ENCODE measurements at places on chromosomes 1 and 21.

DNA sequence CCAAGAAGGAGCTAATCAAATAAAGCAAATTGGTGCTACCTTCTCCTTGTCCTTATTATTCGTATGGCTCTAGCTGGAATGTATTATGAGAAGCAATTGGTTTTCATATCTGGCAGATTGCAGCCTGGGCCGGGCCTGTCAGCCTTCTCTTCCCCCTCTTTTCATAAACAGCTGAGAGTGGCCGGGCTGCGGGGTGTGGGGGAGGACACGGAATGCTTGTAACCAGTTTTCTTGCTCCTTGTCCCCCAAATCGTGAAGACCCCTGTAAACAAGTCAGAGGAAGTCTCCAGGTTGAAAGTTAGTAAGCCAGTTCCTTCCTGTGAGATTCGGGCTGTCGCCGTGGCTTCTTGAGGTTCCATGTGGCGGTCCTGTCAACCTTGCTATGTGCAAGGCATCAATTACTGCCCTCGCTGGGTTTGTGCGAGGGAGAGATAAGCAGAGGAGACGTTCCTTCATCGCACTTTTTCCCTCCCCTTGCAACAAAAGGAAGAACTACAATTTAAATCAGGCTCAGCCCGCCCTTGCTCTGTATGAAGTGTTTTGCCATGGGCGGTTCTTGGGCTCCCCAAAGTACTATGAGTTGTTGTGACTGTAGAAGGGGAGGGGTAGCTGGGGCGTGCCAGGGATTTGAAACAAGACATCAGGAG lies 450.7 kb downstream of the CAMTA1 start:
- no peak overlapping the region for H3K4me3 ChIP-seq
- H3K27ac ChIP-seq: no peak overlapping the region
- H3K4me1 ChIP-seq: no peaks in the 10 kb centered on the region
- H3K36me3 ChIP-seq: no peaks in the 10 kb centered on the region
- DNase-seq: no peak

- no peak for DNase-seq
- peaks cover 17% of the 10 kb centered on the region for H3K36me3 ChIP-seq
- no peak overlapping the region for H3K4me3 ChIP-seq
- no peaks in the 10 kb centered on the region for H3K27me3 ChIP-seq
- H3K27ac ChIP-seq: no peak overlapping the region
Observed at GRCh38 chr1:30479575-30479974, 243.8 kb downstream of the MATN1 start.

DNA sequence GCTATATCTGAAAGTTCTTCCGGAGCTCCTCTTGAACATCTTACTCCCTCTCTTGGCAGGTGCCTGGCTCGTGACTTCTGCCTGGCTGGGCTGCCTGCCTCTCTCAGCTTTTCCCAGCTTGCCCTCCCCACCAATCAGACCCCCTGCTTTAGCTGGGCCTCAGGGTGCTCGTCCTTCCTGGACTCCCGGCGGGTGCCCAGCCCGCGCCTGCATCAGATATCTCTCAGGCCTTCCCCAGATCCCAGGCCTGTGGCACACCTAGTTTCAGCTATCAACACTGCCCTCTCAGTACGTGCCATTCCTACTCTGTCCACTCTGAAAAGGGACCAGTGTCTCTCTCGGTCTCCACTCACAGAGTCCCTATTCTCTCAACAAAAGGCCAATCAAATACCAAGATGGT lies 96.5 kb upstream of the CLDN14 start:
- DNase-seq: no peak
- H3K4me1 ChIP-seq: no peaks in the 10 kb centered on the region
- H3K36me3 ChIP-seq: no peaks in the 10 kb centered on the region
- H3K4me3 ChIP-seq: no peak overlapping the region
- H3K27ac ChIP-seq: no peak overlapping the region

- no peaks in the 10 kb centered on the region for H3K27me3 ChIP-seq
- DNase-seq: no peak
- no peak overlapping the region for H3K4me3 ChIP-seq
- no peaks in the 10 kb centered on the region for H3K4me1 ChIP-seq
Observed at GRCh38 chr21:39397646-39398385, 47.8 kb downstream of the LCA5L start.

DNA sequence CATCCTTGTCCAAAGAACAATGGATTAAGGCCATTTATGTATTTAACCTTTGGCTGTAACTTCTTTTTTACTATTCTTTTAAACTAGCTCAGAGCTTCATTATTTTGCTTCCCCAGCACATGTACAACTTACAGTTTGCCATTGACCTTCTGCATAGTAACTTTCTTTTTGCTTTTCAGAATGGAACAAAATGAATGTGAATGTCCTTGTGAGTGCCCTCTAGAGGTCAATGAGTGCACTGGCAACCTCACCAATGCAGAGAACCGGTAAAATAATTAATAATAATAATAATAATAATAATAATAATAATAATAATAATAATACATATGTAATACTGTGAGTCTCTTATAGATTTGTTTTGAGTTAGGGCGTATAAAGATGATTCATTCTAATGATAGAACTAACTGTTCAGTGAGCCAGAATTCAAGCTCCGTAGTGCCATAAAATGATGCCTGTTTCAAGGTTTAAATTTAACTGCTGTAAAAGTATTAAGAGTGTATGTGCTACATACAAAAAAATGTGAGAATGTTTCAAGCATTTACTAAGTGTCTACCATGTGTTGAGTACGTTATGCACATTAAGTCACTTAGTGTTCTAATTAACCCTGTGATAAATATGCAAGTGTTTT lies 69.0 kb upstream of the RAVER2 start:
- H3K27ac ChIP-seq: no peak overlapping the region
- no peaks in the 10 kb centered on the region for H3K4me1 ChIP-seq
- DNase-seq: no peak
- no peaks in the 10 kb centered on the region for H3K27me3 ChIP-seq

- DNase-seq: no peak
- no peak overlapping the region for H3K4me3 ChIP-seq
- H3K36me3 ChIP-seq: no peaks in the 10 kb centered on the region
- no peaks in the 10 kb centered on the region for H3K4me1 ChIP-seq
Observed at GRCh38 chr1:213905344-213905743, 82.4 kb upstream of the PROX1 start.

GRCh38 chr1:104991702-104992101 lies 1242.0 kb downstream of the AMY1C start:
- DNase-seq: no peak
- no peak overlapping the region for H3K4me3 ChIP-seq
- no peaks in the 10 kb centered on the region for H3K4me1 ChIP-seq
- no peaks in the 10 kb centered on the region for H3K27me3 ChIP-seq

GRCh38 chr1:186967656-186968394 lies 139.1 kb downstream of the PLA2G4A start:
- no peaks in the 10 kb centered on the region for H3K36me3 ChIP-seq
- no peak for DNase-seq
- no peaks in the 10 kb centered on the region for H3K4me1 ChIP-seq
- no peak overlapping the region for H3K4me3 ChIP-seq

GRCh38 chr21:35615325-35615724 lies 445.0 kb downstream of the SETD4 start:
- no peaks in the 10 kb centered on the region for H3K27me3 ChIP-seq
- DNase-seq: no peak
- no peaks in the 10 kb centered on the region for H3K36me3 ChIP-seq
- no peak overlapping the region for H3K27ac ChIP-seq
- no peaks in the 10 kb centered on the region for H3K4me1 ChIP-seq

- DNase-seq: no peak
- H3K27me3 ChIP-seq: no peaks in the 10 kb centered on the region
- no peak overlapping the region for H3K27ac ChIP-seq
- no peaks in the 10 kb centered on the region for H3K4me1 ChIP-seq
- H3K36me3 ChIP-seq: no peaks in the 10 kb centered on the region
Observed at GRCh38 chr1:221606256-221606655, 135.6 kb downstream of the DUSP10 start.

- H3K36me3 ChIP-seq: no peaks in the 10 kb centered on the region
- H3K4me3 ChIP-seq: no peak overlapping the region
- no peak overlapping the region for H3K27ac ChIP-seq
- H3K4me1 ChIP-seq: no peaks in the 10 kb centered on the region
Observed at GRCh38 chr1:73886716-73887115, 311.3 kb downstream of the LRRIQ3 start.

DNA sequence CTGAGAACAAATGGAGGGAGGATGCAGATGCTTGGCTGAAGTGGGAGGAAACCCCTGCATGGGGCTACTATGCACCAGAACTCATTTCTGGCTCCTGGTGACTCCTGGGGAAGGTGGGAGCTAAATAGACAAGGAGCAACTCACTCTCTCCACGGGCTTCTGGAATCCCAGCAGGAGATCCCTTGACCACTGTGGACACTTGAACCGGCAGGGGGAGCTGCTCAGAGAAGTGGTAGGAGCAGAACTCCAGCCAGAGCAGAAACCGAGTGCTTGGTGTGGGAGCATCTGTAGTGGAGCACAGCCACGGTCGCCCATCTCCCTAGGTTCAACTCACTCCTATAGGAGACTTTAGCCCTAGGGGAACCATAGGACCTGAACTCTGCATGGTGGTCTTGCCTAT lies 205.6 kb upstream of the GJB5 start:
- H3K4me1 ChIP-seq: no peaks in the 10 kb centered on the region
- H3K27me3 ChIP-seq: no peaks in the 10 kb centered on the region
- peak; percentile 74 for DNase-seq
- no peaks in the 10 kb centered on the region for H3K36me3 ChIP-seq
- no peak overlapping the region for H3K4me3 ChIP-seq
- no peak overlapping the region for H3K27ac ChIP-seq

- no peak overlapping the region for H3K27ac ChIP-seq
- no peaks in the 10 kb centered on the region for H3K27me3 ChIP-seq
- DNase-seq: no peak
- no peak overlapping the region for H3K4me3 ChIP-seq
- H3K36me3 ChIP-seq: no peaks in the 10 kb centered on the region
Observed at GRCh38 chr1:17184822-17185484, 20.0 kb upstream of the PADI1 start.

DNA sequence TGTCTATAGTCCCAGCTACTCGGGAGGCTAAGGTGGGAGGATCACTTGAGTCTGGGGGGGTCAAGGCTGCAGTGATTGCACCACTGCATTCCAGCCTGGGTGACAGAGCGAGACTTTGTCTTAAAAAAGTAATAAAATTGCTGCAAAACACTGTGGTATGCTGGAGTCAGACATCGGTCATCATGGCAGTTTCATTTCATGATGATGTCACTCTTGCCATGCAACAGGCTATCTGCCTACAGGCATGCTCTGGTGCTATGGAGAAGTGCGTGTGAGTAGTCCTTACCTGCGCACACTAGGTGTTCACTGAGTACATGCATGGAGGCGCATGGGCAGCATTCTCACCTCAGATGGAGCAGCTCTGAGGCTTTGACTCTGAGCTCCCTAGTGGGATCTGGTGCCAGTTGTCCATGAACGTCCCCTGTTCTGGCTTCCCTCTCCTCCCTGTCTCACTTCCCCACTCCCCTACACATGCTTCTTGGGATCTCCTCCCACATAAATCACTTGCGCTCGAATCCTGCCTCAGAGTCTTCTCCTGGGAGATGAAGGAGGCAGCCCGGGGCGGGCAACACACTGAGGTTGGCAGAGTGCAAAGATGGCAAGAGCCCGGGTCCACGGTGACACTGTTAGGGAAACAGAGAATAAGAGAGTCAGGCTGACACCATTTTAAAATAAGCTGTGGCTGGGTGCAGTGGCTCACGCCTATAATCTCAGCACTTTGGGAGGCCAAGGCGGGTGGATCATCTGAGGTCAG lies 10.4 kb upstream of the CELA3B start:
- no peak overlapping the region for H3K4me3 ChIP-seq
- H3K36me3 ChIP-seq: no peaks in the 10 kb centered on the region
- no peaks in the 10 kb centered on the region for H3K4me1 ChIP-seq
- no peak for DNase-seq
- H3K27ac ChIP-seq: peak overlapping the region; percentile 57

- no peaks in the 10 kb centered on the region for H3K27me3 ChIP-seq
- no peak for DNase-seq
- H3K4me3 ChIP-seq: no peak overlapping the region
- no peaks in the 10 kb centered on the region for H3K36me3 ChIP-seq
- H3K27ac ChIP-seq: no peak overlapping the region
Observed at GRCh38 chr1:237500566-237500965, 390.2 kb downstream of the ZP4 start.

GRCh38 chr21:16534408-16535101 lies 804.8 kb downstream of the USP25 start:
- no peak for DNase-seq
- H3K4me1 ChIP-seq: no peaks in the 10 kb centered on the region
- no peak overlapping the region for H3K4me3 ChIP-seq
- peaks cover 15% of the 10 kb centered on the region for H3K36me3 ChIP-seq
- H3K27me3 ChIP-seq: no peaks in the 10 kb centered on the region

DNA sequence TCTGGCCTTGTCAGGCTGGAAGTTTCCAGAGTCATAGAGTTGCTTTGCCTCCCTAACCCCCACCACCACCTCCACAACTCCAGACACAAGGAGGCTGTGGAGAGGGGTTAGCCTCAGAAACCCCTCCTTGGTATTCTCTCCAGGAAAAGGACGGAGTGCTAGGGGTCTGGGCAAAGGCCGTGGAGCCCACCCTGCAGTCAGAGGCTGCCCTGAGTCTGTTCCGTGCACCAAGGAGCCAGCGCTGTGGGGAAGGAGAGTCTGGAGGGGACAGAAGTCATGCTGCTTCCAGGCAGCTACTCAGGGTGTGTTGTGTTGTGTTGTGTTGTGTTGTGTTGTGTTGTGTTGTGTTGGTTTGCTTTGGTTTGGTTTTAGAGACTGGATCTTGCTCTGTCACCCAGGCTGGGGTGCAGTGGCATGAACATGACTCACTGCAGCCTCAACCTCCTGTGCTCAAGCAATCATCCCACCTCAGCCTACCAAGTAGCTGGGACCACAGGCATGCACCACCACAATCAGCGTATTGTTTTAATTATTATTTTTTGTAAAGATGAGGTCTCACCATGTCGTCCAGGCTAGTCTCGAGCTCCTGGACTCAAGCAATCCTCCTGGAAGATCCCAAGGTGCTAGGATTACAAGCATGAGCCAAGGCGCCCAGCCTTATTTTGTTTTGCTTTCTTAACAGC lies 122.2 kb upstream of the TMEM51 start:
- H3K4me1 ChIP-seq: peaks cover 7% of the 10 kb centered on the region
- H3K36me3 ChIP-seq: no peaks in the 10 kb centered on the region
- H3K4me3 ChIP-seq: no peak overlapping the region
- H3K27ac ChIP-seq: no peak overlapping the region
- DNase-seq: no peak
- H3K27me3 ChIP-seq: no peaks in the 10 kb centered on the region

DNA sequence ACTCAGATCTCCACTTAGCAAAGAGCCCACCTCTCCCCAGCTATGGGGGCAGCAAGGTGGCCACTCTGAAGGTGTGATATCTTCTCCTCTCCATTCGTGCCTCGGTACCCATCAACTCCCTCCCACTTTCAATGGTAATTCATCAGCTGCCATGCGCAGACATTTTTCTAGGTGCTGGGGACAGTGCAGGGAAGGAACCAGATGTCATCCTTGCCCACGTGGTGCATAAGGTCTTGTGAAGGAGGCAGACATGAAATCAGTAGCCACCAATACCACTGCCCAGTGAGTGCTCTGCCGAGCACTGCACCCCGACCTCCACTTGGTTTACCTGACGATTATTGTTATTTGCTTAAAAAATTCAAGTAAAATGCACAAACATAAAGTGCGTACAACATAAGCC lies 76.3 kb upstream of the CSF3R start:
- peak; percentile 17 for DNase-seq
- H3K4me1 ChIP-seq: no peaks in the 10 kb centered on the region
- no peak overlapping the region for H3K4me3 ChIP-seq
- H3K27me3 ChIP-seq: no peaks in the 10 kb centered on the region
- H3K27ac ChIP-seq: no peak overlapping the region

All from H9 (cell line).